CD8-positive, alpha-beta T cell (primary cell): ENCODE measurements at places on chromosomes 3 and 15.

DNA sequence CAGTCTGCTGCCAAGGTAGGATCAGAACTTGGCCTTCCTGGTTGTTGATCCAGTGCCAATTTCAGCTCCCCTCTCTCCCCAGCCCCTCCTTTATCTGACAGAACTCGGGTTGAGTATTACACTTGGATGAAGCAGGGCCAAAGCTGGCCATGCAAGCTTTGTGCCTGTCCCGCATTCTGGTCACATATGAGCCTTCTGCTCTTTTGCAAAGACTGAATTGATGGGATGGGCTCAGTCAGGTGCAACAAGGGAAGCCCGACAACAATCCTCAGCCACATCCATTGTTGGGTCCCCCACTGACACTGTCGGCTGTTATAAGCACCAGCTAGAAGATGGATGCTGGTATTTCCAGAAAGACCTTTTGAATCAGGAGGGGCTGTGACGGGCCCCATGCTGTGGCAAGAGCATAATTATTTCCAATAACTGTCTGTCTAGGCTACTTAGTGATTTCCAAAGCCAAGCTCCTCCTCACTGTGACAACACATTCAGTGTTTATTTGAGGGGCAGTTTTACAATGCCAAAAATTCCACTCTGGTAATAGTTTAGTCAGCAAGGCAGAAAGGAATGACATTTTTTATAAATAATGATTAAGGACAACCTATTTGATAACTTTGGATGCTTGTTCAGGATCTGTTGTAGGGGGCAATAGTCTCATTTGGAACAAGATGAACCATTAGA is 146.8 kb upstream of the FRMD4B start:
- DNase-seq = no peak

- no peak for DNase-seq
Observed at GRCh38 chr3:14378415-14378814, 24.0 kb upstream of the SLC6A6 start.

DNA sequence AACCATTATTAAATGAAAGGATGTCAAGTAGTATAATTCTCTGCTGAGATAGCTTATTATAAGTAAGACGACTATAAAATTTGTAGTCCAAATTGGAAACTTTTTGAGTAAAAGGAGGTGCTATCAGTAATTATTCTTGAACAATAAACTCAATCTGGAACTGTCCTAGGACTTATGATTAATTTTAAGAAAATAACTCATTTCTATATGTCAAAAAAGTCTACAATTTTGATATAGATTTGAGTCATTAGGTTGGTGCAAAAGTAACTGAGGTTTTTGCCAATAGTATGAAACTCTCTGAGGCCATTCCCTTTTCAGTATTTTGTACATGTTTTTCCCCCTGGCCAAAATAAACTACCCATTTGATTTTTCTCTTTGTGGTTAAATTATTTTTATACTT is 41.0 kb downstream of the LEKR1 start:
- no peak for DNase-seq

- no peak for DNase-seq
Observed at GRCh38 chr3:144433006-144433405, 461.4 kb downstream of the DIPK2A start.
